ENCODE measurements at places on chromosomes 4 and X.
A peak's percentile ranks its signal among the peaks of the same experiment; 100 is the strongest.

DNA sequence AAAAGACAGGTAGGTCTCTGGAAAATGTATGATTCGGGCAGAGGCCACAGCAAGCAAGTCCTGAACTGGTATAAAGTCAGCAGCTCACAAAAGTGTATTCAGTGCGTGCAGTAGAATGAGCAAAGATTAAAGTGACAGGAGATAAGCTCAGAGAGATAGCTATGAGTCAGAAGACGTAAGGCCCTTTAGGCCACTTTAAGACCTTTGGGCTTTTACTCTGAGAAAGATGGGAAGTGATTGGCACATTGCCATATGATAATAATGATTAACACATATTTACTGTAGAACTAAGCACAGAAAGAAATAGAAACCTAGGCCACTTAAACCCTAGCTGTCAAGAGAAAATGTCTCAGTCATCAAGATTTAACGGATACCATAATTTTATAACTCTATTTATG is 51.7 kb downstream of the TBCK start:
- DNase-seq: no peak

- DNase-seq: no peak
These were observed 16.5 kb downstream of the SEPTIN11 start for GRCh38 chr4:76965866-76966579.

- peak; percentile 89 for DNase-seq
These were observed at the start of gene ZCCHC4 for GRCh38 chr4:25312496-25313200. TSS of gene ZCCHC4 (plus strand) at chr4:25312774. CDS start at chr4:25312810, 36 bp downstream.

- DNase-seq: peak; percentile 7
These were observed 584 bp downstream of the SUV39H1 start for GRCh38 chrX:48696909-48697727.

- DNase-seq: no peak
These were observed 46.2 kb downstream of the GUCY1B1 start for GRCh38 chr4:155805016-155805415.

- no peak for DNase-seq
These were observed 32.9 kb downstream of the MAGED4 start for GRCh38 chrX:52217494-52218160.

- DNase-seq: no peak
These were observed 2629.2 kb downstream of the PCDH7 start for GRCh38 chr4:33349376-33349775.

- DNase-seq: no peak
These were observed 9.0 kb downstream of the GK2 start for GRCh38 chr4:79399076-79399475.

DNA sequence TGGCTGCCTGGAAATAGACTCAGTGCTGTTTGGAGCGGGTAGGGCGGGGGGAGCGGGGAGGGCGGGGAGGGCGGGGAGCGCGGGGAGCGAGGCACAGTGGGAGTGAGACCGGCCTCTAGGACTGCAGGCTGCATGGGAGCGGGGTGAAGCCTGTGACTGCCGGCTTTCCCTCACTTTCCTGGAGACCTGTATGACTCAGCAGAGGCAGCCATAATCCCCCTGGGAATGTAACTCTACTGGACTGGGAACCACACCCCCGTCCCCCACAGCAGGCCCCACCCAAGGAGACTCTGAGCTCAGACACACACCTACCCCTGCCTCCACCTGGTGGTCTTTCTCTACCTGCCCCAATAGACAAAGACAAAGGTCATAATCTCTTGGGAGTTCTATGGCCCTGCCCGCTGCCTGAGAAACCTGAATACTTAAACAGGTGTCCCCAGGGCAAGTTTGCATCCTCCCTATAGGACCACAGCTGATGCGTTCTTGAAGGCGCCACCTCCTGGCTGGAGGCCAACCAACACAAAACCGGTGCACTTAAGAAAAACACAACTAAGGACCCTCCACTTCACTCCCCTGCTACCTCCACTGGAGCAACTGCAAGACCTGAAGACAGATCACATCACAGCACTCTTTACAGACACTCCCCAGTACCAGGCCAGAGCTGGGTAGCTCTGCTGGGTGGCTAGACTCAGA is 18.0 kb downstream of the HDAC8 start:
- no peak for DNase-seq

DNA sequence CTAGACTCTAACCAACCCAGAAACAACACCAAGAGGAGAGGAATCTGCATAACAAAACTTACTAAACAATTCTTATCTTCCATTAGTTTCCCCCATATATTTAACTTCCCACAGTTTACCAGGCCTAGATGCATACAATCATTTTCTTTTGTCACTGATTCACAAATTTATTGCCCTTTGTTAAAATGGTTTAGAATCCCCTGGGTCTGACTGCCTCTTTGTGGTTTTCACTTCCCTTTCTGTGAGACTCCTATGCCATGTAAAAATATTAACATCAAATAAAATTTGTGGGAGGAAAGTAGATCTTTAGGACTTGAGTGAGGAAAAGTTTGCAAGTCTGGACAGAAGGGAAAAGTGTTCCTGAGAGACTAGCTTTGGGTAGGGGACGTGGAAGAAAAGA is 393.8 kb upstream of the CNKSR2 start:
- DNase-seq: no peak

DNA sequence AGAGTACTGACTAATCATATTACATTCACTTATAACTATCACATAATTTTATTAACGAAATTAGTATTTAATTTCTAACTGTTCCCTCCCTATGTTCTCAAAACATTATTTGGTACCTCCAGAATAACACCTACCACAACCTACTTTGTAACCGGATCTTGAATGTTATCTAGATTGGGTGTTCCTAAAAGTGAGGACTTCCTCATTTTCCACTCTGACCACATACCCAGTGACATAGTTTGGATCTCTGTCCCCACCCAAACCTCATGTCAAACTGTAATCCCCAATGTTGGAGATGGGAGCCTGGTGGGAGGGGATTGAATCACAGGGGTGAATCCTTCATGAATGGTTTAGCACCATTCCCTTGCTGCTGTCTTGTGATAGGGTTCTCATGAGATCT is 21.8 kb downstream of the NR3C2 start:
- DNase-seq: no peak

DNA sequence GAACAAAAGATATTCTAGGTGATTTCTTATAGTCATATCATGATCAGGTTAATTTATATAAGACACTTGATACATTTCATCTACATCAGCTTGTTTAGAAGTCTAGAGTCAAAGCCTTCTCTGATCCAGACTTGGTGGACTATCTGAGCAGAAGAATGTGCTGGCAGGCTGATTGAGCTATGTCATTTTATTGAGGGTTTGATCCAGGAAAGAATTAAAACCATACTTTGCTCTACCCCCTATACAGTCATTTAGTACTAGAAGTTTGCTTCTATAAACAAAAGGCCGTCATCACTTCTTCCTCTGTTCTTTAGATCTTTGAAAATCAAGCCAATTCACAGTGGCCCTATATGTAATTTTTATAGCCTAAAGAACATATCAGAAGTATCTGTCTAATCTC is 173.1 kb upstream of the PITX2 start:
- DNase-seq: no peak

- DNase-seq: no peak
These were observed 83.6 kb downstream of the NBDY start for GRCh38 chrX:56812515-56813105.

DNA sequence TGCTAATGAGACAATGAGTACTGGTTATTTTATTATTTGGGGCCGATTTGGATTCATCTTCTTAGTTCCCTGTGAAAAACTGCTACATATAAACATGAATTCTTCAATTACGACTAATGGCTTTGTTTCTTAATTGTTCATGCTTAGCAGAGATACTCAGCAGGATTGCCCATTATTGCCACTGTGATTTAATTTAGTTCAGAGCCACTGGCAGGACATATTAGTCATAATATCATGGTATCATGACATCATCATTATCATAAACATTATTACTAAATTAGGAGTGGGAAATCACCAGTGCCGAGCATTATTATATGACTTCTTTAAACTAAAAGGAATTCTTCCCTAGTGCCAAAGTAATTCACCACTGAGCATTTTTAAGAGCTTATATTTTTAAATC is 201.4 kb downstream of the SPOCK3 start:
- no peak for DNase-seq

DNA sequence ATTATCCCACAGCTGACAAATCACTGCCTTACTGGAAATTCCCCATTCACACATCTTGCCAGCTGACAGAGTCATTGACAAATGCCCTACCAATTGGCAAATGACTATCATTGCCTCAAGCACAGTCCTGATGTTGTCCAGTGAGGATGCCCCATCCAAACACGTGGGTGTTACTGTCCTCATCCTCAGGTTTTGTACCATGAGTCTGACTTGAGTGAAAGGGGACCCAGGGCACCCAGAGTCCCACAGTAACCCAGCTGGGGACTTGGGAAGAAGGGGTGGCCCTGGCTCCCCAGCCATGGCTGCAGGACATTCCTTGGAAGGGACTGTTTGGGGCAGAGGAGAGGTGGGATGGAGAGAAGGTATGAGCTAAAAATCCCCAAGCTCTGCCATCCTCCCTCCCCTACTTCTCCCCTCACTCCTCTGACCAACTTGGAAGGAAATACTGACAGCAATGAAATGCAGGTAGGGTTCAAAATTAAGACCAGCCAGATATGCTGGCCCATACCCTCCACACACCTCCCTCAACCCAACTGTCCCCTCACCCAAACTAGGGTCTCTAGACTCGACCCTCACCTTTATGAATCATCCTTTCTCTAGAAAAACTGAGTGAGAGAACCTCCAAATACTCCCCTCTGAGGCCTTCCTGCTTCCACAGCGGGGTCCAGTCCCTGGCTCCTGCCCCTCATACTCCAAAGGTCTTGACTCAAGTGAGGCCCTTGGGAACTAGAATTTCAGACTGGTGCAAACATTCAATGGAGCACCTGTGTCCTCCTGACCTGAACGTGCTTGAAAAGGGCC is 5.1 kb downstream of the TIMP1 start:
- DNase-seq: no peak

DNA sequence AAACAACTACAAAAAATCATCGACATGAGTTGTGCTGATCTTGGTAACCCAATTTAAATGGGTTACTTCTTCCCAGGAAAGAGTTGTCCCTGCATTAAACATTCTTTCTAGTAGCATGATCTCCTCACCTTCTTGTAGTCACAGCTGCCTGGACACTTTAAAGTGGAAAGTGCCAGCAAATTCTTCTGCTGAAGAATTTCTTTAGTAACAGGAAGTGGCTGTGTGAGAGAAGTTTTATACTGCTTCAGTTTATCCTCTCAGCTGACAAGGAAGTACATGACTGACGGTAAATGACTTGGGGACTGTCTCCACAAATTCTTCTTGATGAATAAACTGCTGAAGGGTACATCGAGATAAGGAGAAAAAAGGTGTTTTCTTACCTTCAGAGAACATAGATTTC is 18.2 kb upstream of the TNIP3 start:
- no peak for DNase-seq
